ENCODE measurements at places on chromosomes 16 and 17. TPM values are rescaled to one million over a fixed set of nuclear protein-coding genes. Genes with fewer than 3 reads are reported as not detected.

The CRYM gene
- 2.1 TPM for polyA plus RNA-seq

The MARVELD3 gene
- 0.28 TPM for polyA plus RNA-seq

The HID1 gene
- 6.2 TPM for polyA plus RNA-seq

The RAC3 gene
- polyA plus RNA-seq, result 7.8 TPM

The PTX4 gene
- not detected for polyA plus RNA-seq

The ALOX12 gene
- polyA plus RNA-seq, result not detected

The DHRS13 gene
- polyA plus RNA-seq, result not detected

The ABCA9 gene
- polyA plus RNA-seq, result 9.7 TPM

The CCDC200 gene
- not detected for polyA plus RNA-seq

The BLTP2 gene
- 56.9 TPM for polyA plus RNA-seq

The CA7 gene
- not detected for polyA plus RNA-seq

- DNase-seq, result no peak
These were observed 858 bp upstream of the ASPSCR1 start for GRCh38 chr17:81976332-81977210.

DNA sequence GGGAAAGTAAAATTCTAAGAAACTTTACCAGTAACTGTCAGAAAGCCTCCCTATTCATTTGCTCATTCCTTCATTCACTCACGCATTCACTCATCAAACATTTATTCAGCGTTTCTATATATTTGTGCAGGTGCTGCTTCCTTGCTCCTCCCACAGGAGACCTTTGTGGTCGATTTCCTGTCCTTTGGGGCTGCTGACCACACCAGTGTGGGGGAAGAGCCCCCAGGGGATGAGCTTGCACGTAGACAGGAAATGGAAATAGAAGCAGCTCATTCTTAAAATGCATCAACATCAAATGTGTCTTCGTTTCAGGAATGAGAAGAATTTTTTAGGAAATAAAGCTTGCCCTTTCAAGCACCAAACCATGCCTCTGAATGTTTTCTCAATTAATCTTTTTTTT, 9.6 kb downstream of the PIK3R6 start:
- no peak for DNase-seq

DNA sequence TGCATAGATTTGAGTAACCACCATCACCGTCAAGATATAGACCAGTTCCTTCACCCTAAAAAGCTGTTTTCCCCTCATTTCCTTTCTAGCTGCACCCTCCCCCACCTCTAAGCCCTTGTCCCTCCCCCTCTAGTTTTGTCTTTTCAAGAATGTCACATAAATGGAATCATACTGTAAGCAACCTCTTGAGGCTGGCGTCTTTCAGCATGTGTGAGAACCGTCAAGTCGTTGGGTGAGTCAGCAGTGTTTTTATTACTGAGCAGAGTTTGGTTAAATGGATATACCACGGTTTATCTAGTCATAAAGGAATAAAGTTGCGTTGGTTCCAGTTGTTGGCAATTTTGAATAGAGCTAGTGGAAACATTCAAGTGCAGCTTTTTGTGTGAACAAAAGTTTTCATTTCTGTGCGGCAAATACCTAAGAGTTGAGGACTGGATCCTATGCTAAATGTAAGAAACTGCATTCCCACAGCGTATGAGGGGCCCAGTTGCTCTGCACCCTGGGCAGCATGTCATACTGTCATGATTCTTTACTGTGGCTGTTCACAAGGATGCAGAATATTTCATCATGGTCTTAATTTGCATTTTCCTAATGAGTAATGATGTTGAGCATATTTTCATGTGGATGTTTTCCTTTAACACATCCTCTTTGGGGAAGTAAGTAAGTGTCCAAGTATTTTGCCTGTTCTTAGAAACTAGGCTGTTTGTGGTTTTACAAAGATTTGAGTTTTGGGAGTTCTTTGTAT, 264.3 kb downstream of the CPPED1 start:
- no peak for DNase-seq

- no peak for DNase-seq
These were observed 12.8 kb downstream of the ATPAF2 start for GRCh38 chr17:18025945-18026776.

DNA sequence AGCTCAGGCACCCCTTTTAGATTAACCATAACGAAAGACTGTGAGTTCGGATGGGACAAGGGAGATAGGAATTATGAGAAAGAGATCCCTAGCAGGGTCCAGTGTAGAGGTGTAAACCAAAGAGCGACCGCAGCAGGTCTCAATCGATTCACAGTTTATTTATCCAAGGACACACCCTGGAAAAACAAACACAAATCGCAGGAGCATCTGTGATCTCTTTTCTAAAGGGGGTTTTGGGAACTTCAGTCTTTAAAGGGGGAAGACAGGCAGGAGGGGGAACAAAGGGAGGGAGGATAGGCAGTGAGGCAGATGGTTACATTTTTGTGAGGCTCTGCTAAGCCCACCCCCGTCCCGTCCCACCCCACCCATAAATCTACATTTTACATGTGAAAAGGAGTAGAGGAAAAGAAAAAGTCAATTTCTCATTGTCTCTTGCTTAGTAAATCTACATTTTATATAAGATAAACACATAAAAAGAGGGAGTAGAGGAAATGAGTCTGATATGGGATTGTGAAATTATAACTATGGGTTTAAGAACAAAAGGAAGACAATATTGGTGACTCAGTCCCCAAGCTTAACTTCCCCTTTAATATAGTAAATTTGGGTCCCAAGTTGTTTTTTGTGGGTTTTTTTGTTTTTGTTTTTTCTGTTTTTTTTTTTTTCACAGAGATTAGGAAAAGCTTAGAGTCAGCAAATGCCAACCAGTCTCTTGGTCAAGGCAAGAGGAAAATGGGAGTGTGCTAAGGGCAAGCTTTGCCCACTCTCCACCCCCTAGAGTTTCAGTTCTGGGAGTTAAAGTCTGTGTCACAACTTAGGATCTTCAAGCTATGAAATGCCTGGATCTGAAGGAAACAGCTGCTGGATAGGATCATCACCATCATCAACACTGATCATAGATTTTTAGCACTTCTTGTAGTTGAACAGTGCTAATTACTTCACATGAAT, 160.9 kb upstream of the CDH5 start:
- DNase-seq, result no peak

- DNase-seq, result no peak
These were observed 100.6 kb downstream of the PITPNC1 start for GRCh38 chr17:67477687-67478086.

DNA sequence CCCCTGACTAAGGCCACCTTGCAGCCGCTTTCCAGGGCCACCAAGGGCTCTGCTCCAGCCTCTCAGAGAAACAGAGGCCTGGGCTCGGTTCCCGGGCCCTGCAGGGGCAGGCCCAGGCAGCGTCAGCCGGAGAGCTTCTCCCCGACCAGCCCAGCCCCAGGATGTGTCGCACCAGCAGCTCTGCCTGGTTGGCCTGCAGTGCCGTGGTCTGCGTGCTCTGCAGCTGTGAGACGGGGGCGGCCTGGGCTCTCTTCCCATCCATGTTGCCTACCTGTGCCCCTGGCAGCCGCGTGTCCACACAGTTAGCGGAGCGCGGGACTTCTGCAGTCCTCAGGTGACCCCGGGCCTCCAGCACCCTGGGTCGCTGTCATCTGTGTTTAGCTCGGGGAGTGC, 4.8 kb downstream of the IGFALS start:
- no peak for DNase-seq

DNA sequence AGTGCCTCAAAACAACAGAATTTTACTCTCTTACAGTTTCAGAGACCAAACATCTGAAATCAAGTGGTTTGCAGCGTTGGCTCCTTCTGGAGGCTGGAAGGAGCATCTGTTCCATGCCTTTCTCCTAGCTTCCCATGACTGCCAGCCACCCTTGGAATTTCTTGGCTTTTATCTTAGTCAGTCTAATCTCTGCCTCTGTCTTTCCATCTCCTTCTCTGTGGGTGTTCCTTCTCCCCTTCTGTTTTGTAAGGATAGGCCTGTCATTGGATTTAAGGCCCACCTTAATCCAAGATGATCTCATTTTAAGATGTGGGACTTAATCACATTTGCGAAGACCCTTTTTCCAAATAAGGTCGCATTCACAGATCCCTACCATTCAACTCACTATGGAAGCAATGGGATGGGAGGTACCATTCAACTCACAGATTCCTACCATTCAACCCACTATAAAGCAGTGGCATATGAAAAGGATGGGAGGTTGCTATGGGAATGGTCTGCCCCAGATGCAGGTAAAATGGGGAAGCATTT, 321.8 kb downstream of the WWOX start:
- DNase-seq, result no peak

DNA sequence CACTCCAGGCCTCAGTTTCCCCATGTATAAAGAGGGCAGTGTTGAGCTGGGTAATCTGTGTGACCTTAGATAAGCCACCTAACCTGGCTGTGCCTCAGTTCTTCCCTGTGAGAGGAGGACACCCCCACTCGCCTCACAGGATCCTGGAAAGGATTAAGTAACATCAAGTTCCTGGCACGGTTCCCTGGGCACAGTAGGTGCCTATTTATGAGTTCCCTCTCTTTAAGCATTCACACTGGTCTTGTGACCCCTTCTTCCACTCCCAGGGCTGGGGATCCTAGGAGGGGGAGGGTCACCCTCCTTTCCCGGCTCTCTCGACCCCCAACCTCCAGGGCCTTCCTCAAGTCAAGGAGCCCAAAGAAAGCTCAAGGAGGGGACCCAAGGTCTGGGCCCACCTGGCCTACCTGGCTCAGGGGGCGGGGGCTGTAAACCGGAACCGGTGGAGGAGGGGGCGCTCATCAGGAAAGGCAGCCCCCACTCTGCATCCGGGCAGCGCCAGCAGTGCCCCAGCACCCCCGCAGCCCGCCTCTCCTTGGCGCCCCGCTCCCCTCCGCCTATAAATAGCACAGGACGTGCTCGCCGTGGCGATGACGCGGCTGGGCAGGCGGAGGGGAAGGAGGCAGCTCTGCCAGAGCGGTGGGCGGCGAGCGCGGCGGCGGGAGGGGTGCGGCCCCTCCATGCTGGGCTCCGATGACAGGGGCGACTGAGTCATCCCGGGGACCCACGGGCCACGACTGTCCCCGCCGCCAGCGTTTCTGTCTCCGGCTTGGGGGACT, 9.4 kb downstream of the RPL19 start:
- no peak for DNase-seq

DNA sequence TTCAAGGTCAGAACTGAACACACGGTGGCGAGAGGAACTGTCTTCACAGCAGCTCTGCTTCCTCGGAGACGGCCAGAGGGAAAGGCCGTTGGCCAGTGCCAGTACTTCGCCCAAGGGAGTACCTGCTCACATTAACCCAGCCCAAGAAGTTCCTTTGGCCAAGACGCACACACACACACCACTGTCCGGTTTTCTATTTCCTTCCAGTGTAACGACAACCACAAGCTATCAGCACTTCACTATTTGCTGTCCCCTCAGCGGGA, 744 bp upstream of the GGNBP2 start:
- no peak for DNase-seq

GRCh38 chr16:24855678-24856077, 9.9 kb downstream of the SLC5A11 start:
- DNase-seq, result no peak

GRCh38 chr16:57959121-57959520, 11.8 kb downstream of the CNGB1 start:
- no peak for DNase-seq

DNA sequence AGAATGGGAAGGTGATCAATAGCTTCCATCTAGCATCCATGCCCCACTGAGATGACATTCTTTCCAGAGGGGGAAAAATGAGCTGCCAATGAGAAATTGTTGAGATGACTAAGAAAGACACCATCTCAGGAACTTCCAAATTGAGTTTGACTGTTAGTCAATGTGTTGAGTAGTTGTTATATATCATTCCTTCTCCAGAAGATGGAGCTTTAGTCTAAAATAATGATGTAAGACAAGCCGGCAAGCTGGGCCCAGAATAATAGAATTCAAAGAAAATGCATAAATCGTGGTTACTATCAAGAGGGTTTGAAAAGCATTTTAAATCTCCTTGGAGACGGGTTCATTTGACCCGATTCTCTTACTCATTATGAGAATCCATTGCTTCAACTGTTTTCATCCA, 71.0 kb upstream of the ATF7IP2 start:
- DNase-seq, result no peak

GRCh38 chr17:47785538-47786123, 36.0 kb downstream of the OSBPL7 start:
- DNase-seq, result peak; percentile 40

DNA sequence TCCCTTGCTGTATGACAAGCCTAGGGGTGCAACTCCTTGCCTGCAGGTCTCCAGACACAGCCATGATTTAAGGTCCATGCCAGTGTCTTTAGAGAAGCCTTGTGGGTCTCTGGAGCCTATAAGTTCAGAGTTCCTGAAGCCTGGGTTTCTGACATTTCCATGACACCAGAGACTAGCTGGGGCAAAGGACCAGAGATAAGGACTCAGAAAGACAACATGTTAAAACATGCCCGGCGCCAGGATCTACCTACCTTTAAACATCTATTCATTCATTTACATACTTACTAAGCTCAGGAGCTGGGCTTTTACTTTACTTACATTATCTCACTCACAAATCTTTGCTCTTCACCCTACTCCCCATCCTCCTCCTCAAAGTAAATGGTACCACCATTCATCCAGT, 1.5 kb downstream of the MRPL27 start:
- DNase-seq, result no peak

GRCh38 chr16:5678371-5678770, 580.8 kb upstream of the EEF2KMT start:
- DNase-seq, result no peak

DNA sequence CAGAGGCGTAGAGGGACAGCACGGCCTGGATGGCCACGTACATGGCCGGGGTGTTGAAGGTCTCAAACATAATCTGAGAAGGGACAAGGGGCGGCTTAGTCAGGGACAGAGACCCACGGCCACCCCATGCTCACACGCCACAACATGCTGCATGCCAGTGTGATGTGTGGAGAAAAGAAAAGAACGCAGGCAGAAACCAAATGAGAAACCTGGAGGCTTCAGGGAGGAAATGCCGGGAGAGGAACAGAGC, 1.1 kb downstream of the ACTG1 start:
- no peak for DNase-seq

GRCh38 chr16:50496990-50497389, 51.2 kb upstream of the NKD1 start:
- no peak for DNase-seq

- DNase-seq, result no peak
These were observed 5.9 kb upstream of the SSTR5 start for GRCh38 chr16:1066584-1067172.

GRCh38 chr16:16828913-16829398, 450.0 kb downstream of the NPIPA7 start:
- DNase-seq, result no peak

GRCh38 chr16:68282064-68282452, 17.7 kb downstream of the SLC7A6 start:
- no peak for DNase-seq

- no peak for DNase-seq
These were observed 5.0 kb upstream of the CYBA start for GRCh38 chr16:88655733-88656281.

GRCh38 chr16:52861614-52862022, 191.1 kb downstream of the CHD9NB start:
- DNase-seq, result peak; percentile 33

- no peak for DNase-seq
These were observed 34.6 kb upstream of the SLC5A11 start for GRCh38 chr16:24810951-24811843.

GRCh38 chr16:77786186-77786847, 2.0 kb upstream of the VAT1L start:
- DNase-seq, result no peak

GRCh38 chr17:77451245-77451893, 310.6 kb downstream of the SEC14L1 start:
- no peak for DNase-seq

- DNase-seq, result no peak
These were observed 37.4 kb downstream of the DNAH17 start for GRCh38 chr17:78539781-78540180.

- peak; percentile 55 for DNase-seq
These were observed 127.5 kb downstream of the SOCS1 start for GRCh38 chr16:11128211-11129141.

GRCh38 chr16:79954921-79955705, 354.6 kb upstream of the MAF start:
- no peak for DNase-seq

- no peak for DNase-seq
These were observed 14.5 kb upstream of the MTSS2 start for GRCh38 chr16:70700101-70701020.
